ENCODE measurements at places on chromosomes 13 and 19.

GRCh38 chr13:52371736-52372247 is 34.2 kb downstream of the THSD1 start:
- no peak for DNase-seq

DNA sequence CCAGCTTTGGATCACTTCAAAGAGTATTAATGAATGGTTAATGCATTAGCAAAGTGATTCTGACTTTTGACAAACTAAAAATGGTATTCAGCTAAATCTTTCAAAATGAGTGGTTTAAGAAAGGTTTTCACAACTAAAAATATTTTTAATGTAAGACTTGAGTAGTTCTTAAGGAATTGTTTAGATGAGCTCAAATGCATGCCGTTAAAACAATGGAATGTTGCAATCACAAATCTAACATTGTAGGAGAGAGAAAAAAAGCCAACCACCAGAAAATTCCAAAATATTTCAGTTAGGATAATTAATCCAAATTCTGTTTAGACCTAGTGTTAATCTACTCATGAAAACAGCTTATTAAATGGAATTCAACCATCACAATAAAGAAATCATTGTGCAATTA is 1044.8 kb upstream of the SLC10A2 start:
- no peak for DNase-seq

DNA sequence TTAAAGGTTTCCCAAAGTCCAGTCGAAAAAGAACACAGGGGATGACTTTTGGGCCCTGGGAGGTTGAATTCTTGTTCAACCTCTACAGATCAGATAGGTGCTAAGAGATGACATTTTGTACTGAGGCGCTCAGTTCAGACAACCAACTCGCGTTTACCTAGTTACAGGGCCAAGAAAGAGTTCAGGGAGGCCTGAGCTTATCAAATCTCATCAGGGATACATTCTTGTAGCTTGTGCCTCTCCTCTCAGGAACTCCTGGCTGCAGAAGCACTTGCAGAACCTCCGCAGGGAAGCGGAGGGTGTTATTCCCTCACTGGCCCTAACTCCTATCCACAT is 825 bp downstream of the ZNF776 start:
- DNase-seq: no peak

- no peak for DNase-seq
Measured at GRCh38 chr19:28940751-28941500, 272.0 kb downstream of the UQCRFS1 start.

GRCh38 chr19:42045575-42045974 is 24.4 kb downstream of the GRIK5 start:
- no peak for DNase-seq

- no peak for DNase-seq
Measured at GRCh38 chr19:8214802-8215201, 5.6 kb downstream of the CERS4 start.

- no peak for DNase-seq
Measured at GRCh38 chr13:44007451-44007850, 127.7 kb downstream of the LACC1 start.

GRCh38 chr19:36489118-36489919 is at the start of gene ZNF566:
Gene ZNF566, minus strand, starts transcription at chr19:36489561. Its CDS starts 13,004 bp downstream, at chr19:36476557.
- DNase-seq: peak; percentile 93

GRCh38 chr13:90302107-90302506 is 1045.4 kb upstream of the MIR17HG start:
- no peak for DNase-seq

DNA sequence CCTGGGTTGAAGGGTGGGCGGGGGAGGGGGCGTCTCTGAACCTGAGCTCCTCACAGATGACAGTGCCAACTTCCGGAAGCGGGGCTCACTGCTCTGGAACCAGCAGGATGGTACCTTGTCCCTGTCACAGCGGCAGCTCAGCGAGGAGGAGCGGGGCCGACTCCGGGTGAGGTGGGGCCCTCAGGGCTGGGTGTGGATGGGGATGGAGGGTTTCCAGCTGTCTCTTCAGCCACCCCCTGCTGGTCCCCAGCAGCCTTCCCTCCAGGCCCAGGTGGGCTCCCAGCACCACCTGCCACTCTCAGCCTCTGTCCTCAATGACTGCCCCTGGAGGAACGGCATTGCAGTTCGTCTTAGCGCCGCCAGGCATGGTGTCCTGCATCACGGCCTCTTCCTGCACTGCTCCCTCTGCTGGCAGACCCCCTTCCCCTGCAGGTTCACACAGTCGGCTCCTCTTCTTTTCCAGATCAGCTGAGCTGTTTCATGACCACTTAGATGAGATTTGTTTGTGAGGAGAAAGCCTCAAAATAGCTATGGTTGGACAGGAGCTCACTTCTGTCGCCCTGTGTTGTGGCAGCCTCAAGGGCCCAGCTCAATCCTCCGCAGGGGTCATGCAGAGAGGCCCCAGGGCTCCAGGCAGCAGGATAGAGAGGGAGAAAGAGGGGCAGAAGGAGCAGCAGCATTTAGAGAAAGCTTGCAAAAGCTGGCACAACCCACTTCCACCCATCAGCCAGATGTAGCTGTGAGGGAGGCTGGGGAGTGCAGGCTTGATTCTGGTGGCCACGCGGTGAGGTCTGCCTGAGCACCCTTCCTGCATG is 2.5 kb upstream of the GARIN5A start:
- DNase-seq: no peak

DNA sequence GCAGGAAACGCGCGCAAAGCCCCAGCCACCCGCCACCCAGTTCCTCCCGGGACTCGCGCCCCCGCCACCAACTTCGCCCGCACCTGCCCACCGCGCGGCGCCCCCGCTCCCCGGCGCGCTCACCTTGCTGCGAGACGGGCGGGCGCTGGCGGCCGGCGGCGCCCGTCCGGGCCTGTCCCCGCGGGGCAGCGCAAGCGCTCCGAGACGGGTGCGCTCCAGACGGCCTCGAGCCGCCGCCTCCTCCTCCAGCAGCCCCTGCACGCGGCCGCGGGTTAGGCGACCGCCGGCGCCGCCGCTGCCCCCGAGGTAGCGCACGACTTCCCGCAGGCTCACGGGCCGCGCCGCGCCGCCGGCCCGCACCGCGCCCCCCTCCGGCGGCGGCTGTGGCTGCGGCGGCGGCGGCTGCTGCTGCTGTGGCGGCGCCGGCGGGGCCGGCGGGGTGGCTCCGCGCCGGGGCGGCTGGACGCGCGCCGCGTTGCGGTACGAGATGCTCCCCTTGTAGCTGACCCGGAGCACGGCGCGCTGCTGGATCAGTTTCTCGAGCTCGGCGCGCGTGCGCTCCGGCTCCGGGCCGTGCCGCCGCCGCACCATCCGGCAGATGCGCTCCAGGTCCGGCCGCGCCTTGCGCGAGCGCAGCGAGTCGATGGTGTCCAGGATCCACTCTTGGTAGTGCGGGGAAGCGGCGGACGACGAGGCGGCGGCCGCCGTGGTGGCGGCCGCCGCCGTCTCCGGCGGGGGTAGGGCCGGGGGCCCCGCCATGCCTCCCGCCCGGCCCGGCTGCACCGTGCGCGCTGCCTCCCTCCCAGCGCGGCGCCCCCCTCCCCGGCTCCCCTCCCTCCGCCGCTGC is 666 bp downstream of the SAMD1 start:
- peak; percentile 70 for DNase-seq

- no peak for DNase-seq
Measured at GRCh38 chr19:49642492-49643035, 555 bp downstream of the SCAF1 start.

DNA sequence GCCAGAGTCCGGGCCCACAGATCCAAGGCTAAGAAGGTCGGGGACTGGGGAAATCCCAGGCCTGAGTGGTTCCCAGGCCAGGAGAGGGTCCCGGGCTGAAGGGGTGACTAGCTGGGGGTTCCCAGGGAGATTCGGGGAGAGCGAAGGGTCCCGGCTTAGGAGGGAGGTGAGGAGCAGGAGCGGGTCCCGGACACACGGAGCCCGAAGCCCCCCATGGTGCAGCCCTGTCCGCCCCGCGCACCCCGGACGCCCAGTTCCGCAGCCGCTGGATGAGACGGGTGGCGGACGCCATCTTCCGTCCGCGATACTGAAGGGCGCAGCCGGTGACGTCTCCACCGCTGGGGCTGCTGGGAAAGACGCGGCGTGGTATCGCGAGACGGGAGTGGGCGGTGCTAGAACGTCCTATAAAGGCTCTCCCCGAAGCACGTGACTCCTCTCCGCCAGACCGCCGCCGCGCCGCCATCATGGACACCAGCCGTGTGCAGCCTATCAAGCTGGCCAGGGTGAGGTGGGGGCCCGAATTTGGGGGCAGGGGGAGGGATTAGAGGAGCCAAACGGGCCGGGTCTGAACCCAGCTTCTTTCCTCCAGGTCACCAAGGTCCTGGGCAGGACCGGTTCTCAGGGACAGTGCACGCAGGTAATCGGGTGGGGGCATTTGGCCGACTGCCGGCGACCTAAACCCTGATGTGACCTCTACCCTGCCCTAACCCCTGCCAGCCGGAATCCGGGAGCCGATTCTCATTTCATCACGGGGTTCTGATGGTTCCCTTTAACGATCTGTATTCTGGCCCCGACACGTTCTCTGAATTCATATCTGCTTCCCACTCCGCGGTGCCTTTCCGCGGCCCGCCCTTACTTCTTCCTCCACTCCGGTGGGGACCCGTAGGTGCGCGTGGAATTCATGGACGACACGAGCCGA is at the start of the genes NDUFA7 and RPS28:
NDUFA7 (minus strand) TSS at position 309 of the 919 bp plus-strand sequence; CDS start at position 292, 17 bp downstream.
RPS28 (plus strand) TSS at position 430 of the 919 bp plus-strand sequence; CDS start at position 465, 35 bp downstream.
- DNase-seq: peak; percentile 98

DNA sequence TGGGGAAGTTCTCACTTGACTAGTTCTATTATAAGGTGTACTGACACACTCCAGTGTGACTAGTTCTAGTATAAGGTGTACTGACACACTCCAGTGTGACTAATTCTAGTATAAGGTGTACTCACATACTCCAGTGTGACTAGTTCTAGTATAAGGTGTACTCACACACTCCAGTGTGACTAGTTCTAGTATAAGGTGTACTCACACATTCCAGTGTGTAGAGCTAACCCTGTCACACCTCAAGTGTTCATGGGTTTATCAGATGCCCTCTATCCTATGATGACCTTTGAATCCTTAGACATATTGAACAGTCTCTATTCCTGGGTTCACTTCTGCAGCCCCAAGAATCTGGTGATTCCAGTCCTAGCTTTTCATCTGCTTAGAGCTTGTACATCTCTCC is 54.6 kb upstream of the MYO16 start:
- no peak for DNase-seq

DNA sequence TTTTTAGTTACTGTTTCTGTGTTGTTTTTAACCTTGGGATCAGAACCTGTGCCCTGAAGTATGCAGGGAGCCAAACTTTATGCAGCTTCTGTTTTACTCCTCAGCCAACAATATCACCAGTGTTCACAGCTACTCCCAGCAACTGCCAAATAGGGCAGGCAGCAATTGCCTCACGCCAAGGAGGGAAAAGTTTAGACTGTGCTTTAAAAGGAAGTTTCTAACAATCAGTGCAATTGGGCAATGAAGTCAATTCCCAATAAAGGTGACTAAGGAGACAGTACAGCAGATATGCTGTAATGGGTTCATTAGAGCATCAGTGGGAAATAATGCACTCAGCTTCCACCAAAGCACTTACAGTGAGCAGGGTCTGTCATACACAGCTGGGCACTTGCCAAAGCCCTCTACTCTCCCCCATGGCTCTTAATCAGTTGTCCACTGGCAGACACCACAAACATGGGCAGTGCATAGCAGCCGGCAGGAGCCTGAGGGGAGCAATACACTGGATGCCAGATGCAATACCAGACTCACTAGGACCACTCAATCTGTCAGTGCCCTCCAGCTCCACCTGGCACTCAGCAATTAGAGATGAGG is 19.3 kb downstream of the ENOX1 start:
- no peak for DNase-seq

DNA sequence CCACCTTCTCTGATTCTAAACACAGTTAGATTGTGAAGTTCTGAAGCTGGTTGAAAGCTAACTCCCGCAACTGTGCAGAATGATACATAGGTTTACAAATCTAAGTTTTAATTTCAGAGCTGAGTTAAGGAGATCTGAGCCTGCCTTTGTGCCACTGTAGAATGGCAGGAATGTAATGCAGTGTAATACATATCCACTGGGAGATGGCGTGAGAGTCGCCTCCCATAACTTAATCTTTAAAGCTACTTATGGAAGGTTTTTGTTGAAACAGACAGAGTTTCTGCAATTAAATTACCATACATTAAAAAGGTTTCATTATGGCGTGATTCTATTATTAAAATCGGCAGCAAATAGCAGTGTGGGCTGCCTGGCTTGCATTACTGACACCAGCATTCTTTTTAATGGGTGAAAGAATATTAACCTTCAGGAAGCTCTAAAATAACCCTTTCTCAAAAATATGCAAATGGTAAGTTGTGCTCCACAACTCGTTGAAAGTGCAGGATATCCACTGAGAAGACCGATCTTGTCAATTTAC is 257.4 kb downstream of the OLFM4 start:
- DNase-seq: no peak

- DNase-seq: no peak
Measured at GRCh38 chr13:65808061-65808460, 1422.1 kb downstream of the PCDH9 start.

- no peak for DNase-seq
Measured at GRCh38 chr13:97921176-97921816, 32.2 kb upstream of the IPO5 start.

DNA sequence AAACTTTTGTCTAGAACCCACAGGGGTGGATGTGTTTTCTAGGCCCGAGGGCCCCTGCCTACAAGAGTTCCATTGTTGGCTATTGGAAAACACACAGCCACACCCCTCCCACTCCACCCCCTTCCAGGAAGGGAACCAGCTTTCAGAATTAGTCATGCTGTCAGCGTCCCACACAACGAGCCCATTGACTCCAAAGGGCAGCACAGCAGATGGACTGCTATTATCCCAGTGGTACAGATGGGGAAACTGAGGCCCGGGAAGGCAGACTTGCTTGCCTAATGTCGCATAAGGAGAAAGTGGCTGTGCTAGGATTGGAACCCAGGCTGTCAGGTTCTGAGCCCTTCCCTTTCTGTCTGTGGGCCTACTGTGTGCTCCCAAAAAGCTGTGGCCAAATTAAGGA is 8.1 kb upstream of the FXYD3 start:
- DNase-seq: peak; percentile 78

- DNase-seq: no peak
Measured at GRCh38 chr13:74246487-74246886, 112.3 kb upstream of the KLF12 start.

- DNase-seq: peak; percentile 45
Measured at GRCh38 chr13:19597523-19597922, 35.9 kb upstream of the MPHOSPH8 start.

GRCh38 chr19:48963371-48964204 is 1.5 kb upstream of the FTL start:
- DNase-seq: peak; percentile 81

- DNase-seq: no peak
Measured at GRCh38 chr13:111145506-111145905, 30.4 kb downstream of the ARHGEF7 start.

Measured in suppressor macrophage treated with lipopolysaccharide for 1 hour (primary cell).